ENCODE measurements at places on chromosomes 13 and 19.

- DNase-seq = no peak
Measured at GRCh38 chr13:106143392-106143791, 392.1 kb downstream of the EFNB2 start.

- DNase-seq = no peak
Measured at GRCh38 chr13:37587236-37587635, 11.3 kb downstream of the POSTN start.

DNA sequence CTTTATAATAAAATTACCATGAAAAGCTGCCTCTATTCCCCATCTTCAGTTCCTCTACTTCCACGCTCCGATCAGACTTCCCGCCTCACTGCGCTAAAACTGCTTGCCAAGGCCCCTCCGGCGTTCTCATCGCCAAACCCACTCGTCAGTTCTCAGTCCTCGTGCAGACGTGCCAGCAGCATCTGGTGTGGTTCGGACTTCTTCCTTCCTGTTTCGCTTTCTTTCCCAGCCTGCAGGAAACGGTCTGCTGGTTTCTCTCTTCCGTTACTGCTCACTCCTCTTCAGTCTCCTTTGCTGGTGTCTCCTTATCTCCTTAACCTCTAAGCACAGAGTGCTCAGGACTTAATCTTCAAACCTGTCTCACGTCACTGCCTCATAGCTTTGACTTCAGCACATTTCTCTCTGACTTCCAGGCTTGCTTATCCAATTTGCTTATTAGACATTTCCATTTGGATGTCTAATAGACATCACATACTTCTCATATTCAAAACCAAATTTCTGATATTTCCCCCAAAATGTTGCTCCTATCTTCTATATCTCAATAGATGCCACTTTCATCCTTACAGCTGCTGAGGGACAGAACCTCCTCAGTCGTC lies 40.3 kb downstream of the RCBTB2 start:
- no peak for DNase-seq

DNA sequence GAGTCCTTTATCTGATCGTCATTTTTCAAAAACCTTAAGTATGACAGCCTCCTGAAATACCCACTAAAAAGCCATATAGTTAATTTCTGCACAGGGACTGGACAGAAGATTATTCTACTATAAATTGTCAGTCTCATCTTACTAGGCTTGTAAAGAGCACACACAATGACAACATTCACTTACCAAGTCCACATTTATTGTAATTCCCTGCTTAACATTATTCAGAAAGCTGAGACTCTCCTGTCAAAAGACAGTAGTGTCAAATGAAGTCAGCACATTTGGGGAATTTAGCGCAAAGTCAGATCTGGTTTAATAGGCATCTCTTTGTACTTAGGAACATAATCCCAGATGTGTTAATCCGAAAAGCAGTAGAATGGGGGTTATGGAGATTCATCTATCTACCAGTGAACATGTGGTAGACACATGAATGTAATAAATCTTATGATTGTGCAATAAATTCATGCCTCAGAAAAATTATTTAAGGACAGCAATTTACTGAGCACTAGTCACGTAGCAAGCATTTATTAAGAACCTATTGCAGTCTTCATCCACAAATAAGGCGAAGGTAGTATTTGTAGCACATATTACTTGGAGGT lies 224.6 kb upstream of the GPC6 start:
- no peak for DNase-seq

DNA sequence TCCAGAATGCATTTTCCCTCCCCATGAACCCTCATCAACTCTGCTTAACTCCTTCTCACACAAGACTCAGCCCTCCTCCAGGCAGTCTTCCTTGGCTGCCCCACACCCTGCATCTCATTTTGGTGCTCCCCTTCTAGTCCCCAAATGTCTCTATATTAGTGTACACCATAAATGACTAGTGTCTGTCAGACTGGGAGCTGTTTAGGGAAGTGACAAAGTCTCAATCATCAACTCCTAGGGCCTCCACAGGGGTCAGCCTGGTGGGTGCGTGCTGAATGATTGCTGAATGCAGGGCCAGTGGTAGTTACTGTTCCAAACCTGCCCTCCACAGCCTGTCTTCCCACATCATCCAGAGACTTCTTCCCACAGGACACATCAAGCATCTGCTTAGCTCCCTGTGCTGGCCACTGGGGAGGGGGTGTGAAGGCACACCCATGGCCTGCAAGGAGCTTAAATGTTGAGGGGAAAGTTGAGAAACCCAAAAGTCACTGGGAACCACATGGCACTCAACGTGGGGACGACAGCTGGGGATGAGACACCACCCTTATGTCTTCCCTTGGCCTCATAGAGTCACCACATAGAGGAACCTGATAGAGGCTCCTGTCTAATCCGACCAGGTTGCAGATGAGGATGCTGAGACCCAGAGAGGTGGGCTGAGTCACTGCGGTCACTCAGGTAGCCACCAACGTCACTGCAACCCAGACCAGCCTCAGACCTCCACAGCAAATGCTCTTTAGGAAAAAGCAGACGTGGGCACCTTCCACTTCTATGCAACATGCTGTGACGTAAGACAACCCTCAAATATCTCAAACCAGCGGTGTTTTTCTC lies 79.3 kb upstream of the TM9SF2 start:
- DNase-seq = no peak

- no peak for DNase-seq
Measured at GRCh38 chr13:91701975-91702374, 303.6 kb downstream of the GPC5 start.

DNA sequence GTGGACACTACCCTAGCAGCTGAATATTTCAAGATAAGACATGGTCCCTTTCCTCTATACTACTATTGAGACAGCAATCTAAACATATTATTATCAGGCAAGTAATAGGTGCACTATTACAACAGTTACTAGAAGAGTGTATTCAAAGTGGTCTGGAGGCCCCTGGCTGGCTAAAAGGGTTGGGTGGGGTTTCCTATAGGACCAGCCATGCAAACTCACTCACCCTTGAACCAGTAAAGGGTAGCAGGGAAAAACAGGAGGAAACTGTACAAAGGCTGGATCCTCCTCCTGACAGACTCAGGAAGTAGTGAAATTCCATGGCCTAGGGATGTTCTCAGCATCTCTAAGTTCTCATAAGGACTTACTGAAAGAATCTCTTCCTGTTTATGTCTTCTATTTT lies 7.7 kb downstream of the SMAD9 start:
- no peak for DNase-seq

DNA sequence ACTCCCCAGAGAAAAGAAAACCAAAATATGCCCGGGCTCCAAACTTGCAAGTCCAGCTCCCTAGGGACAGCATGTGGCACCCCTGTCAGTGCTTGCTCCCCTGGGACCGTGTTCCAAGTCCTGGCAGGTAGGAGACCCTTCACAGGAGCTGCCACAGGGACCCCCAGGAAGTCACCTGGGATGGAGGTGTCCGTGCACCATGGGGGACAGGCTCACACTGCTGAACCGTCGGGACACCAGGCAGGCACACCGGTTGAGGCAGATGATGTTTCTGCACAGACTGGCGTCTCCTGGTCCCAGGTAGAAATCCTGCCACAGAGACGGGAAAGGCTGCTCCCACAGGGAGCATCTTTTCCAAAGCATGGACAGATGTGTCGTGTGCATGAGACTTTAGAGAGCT lies 11.7 kb upstream of the PROZ start:
- no peak for DNase-seq

DNA sequence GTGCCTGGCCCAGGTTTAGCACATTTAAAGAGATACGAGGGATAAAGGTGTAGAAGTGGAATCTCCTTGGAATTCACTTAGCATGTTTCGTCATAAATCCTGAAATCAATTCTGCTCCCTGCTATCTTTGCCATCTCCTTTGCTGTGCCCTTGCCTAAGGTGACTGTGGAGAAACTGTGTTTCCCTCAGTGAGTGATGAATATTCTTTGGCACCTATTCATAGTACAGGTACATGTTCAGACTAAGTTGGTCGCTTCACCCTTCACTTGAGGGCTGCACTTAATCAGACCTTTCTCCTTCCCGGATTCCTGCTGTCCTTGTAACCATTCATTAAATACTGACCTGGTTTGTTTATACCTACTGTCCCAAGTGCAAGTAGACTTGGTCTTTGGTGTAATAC lies 17.8 kb downstream of the PCCA start:
- no peak for DNase-seq

GRCh38 chr19:30228835-30229524 lies 143.2 kb upstream of the ZNF536 start:
- DNase-seq = no peak

GRCh38 chr19:49863935-49864320 lies 3.4 kb downstream of the PNKP start:
- no peak for DNase-seq

Data from cortex of kidney (tissue), 1 donor.